ENCODE measurements at places on chromosomes 6 and 20.

DNA sequence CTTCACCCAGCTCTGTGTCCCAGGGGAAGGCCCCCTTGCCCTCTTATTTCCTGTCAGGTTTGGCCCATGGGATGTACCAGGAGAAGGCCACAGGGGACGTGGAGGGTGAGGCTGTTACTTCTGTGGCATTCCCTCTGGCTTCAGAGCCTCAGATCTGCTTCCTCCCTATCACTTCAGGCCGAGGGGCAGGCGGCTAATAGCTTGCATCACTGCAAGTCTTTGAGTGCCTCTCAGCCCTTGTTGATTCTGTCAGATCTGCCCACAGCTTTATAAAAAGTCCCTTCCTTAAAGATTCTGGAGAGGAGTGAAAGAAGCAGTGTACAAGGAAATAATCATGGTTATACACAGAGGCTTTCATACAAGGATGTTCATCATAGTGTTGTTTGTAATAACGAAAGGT lies 86.9 kb downstream of the LRFN2 start:
- H3K27ac ChIP-seq: no peak overlapping the region
- no peaks in the 10 kb centered on the region for H3K4me1 ChIP-seq
- H3K27me3 ChIP-seq: no peaks in the 10 kb centered on the region
- no peak overlapping the region for H3K4me3 ChIP-seq
- H3K36me3 ChIP-seq: no peaks in the 10 kb centered on the region

- H3K4me1 ChIP-seq: peaks cover 3% of the 10 kb centered on the region
- DNase-seq: peak; percentile 38
- H3K4me3 ChIP-seq: no peak overlapping the region
- no peaks in the 10 kb centered on the region for H3K27me3 ChIP-seq
These were observed 10.9 kb upstream of the B4GALT5 start for GRCh38 chr20:49724408-49725223.

- H3K27ac ChIP-seq: no peak overlapping the region
- H3K36me3 ChIP-seq: no peaks in the 10 kb centered on the region
- no peaks in the 10 kb centered on the region for H3K27me3 ChIP-seq
- 0 out of 2 replicates have a peak, but pooled peaks cover 2% of the 10 kb centered on the region for H3K4me1 ChIP-seq
- DNase-seq: no peak
These were observed 211.4 kb downstream of the FOXC1 start for GRCh38 chr6:1821164-1821512.

GRCh38 chr6:20946890-20947289 lies 412.6 kb downstream of the CDKAL1 start:
- no peaks in the 10 kb centered on the region for H3K36me3 ChIP-seq
- H3K27ac ChIP-seq: no peak overlapping the region
- H3K27me3 ChIP-seq: no peaks in the 10 kb centered on the region
- DNase-seq: no peak
- no peaks in the 10 kb centered on the region for H3K4me1 ChIP-seq

DNA sequence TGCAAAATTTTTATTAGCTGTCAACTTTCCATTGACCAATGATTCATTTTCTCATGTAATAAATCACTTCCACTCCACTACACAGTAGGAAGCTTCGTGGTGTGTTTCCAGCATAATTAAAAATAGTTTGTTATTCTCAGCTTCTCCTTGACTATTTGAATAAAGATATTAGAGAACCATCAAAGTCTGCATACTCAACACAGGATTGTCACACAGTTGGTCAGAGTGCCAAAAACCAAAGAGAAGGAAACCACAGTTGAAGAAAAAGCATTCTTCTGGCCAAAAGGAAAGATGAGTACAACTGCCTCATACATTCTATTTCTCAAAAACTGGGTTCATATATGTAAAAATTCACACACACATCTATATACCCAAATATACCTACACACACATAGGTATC lies 455.1 kb upstream of the HSF2 start:
- no peak for DNase-seq
- H3K36me3 ChIP-seq: no peaks in the 10 kb centered on the region
- no peak overlapping the region for H3K4me3 ChIP-seq
- no peak overlapping the region for H3K27ac ChIP-seq
- no peaks in the 10 kb centered on the region for H3K4me1 ChIP-seq

DNA sequence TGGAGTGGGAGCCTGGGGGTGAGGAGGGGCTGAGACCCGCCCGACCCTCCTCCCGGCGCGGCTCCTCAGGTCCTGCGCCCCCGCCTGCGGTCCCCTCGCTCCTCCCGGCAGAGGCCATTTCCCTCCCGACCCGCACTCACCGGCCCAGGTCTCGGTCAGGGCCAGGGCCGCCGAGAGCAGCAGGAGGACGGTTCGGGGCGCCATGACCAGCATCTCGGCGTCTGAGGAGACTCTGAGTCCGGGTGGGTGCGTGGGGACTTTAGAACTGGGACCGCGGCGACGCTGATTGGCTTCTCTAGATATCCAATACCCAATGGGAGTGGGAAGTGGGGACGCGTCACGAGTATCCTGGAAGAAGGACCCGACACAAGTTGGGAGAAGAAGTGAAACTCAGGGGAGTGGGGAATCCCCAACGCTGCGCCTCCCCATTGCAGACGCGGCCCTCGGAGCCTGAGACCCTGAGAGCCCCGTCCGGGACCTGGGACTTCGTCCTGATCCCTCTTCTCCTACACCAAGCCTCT lies at the start of gene HLA-B:
HLA-B (minus strand) TSS at position 234 of the 521 bp plus-strand sequence; CDS start at position 213, 21 bp downstream.
- peak within 1 kb of the TSS; percentile 87 for H3K4me3 ChIP-seq
- no peaks in the 10 kb centered on the region for H3K36me3 ChIP-seq
- H3K27ac ChIP-seq: no peak within 1 kb of the TSS
- DNase-seq: peak; percentile 62

- H3K4me3 ChIP-seq: no peak overlapping the region
- DNase-seq: peak; percentile 47
- no peaks in the 10 kb centered on the region for H3K4me1 ChIP-seq
- H3K27me3 ChIP-seq: no peaks in the 10 kb centered on the region
These were observed 1055.1 kb upstream of the GJE1 start for GRCh38 chr6:141077355-141078333.

DNA sequence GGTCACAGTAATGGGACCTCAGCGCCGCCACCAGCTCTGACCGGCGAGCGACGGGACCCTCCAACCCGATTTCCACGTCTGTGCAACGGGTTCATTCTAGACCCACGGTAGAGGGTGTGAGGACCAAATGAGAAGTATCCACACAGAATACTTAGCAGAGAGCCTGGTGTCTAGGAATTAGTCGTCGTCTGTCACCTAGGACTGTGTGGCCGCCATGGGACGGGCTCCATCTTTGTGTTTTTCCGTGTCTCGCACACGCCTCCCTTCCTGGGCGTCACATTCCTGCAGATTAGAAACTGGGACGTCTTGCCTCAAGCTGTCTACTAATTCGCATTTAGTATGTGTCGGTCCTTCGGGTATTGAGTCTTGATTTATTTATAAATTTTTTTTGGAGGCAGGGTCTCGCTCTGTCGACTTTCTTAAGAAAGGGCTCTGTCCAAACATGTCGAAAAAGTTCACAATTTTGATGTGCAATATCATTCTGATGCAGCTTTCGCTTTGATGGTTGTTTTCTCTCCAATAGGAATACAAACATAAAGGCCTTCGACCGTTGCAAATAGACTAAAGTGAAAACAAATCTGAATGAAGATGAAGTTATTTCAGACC lies 563 bp downstream of the MGME1 start:
- peak overlapping the region; percentile 74 for H3K4me3 ChIP-seq
- H3K4me1 ChIP-seq: peaks cover 55% of the 10 kb centered on the region
- peak; percentile 51 for DNase-seq
- peak overlapping the region; percentile 95 for H3K27ac ChIP-seq
- peaks cover 31% of the 10 kb centered on the region for H3K36me3 ChIP-seq

GRCh38 chr6:24484657-24485323 lies 4.6 kb downstream of the GPLD1 start:
- H3K36me3 ChIP-seq: no peaks in the 10 kb centered on the region
- no peaks in the 10 kb centered on the region for H3K27me3 ChIP-seq
- H3K27ac ChIP-seq: no peak overlapping the region
- no peaks in the 10 kb centered on the region for H3K4me1 ChIP-seq
- no peak for DNase-seq
- H3K4me3 ChIP-seq: no peak overlapping the region

- H3K4me3 ChIP-seq: no peak overlapping the region
- no peaks in the 10 kb centered on the region for H3K36me3 ChIP-seq
- DNase-seq: no peak
- H3K4me1 ChIP-seq: 0 out of 2 replicates have a peak, but pooled peaks cover 6% of the 10 kb centered on the region
These were observed 9.1 kb upstream of the ARMC2 start for GRCh38 chr6:108839083-108839642.

GRCh38 chr6:29702519-29703103 lies 20.6 kb upstream of the HLA-F start:
- H3K4me1 ChIP-seq: no peaks in the 10 kb centered on the region
- peaks cover 8% of the 10 kb centered on the region for H3K27me3 ChIP-seq
- H3K4me3 ChIP-seq: no peak overlapping the region
- peak; percentile 43 for DNase-seq
- no peak overlapping the region for H3K27ac ChIP-seq

GRCh38 chr6:119339941-119340456 lies 9.6 kb downstream of the MAN1A1 start:
- H3K27ac ChIP-seq: no peak overlapping the region
- H3K4me1 ChIP-seq: 0 out of 2 replicates have a peak, but pooled peaks cover under 1% of the 10 kb centered on the region
- no peak overlapping the region for H3K4me3 ChIP-seq
- DNase-seq: no peak
- H3K36me3 ChIP-seq: no peaks in the 10 kb centered on the region

DNA sequence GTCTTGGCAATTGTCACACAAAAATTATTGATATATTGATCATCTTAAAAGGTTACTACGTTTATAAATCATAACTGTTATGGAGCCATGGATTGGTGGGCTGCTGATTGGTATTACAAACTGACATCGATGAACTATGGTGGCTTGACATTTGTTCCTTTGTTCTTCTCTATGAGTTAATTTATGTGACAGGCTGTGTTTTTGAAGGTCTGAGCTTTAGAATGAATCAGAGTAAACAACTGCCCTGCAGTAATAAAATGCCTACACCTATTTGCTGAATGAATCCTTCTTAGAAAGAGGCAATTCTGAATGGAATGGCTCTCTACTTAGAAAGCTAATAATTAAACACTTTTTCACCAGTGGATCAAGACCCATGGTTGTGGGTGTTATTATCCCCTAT lies 506.3 kb upstream of the SPTLC3 start:
- no peaks in the 10 kb centered on the region for H3K4me1 ChIP-seq
- peaks cover 52% of the 10 kb centered on the region for H3K27me3 ChIP-seq
- DNase-seq: no peak
- H3K27ac ChIP-seq: no peak overlapping the region

All from PC-3 (cell line).